ENCODE measurements at places on chromosomes 11 and 22. TPM values are rescaled to one million over a fixed set of nuclear protein-coding genes. Genes with fewer than 3 reads are reported as not detected.

Gene TUBA8
- total RNA-seq, result 0.79 TPM

Gene DDX25
- total RNA-seq, result not detected

Gene CCDC157
- total RNA-seq, result 3.9 TPM

Gene RCOR2
- 0.45 TPM for total RNA-seq

Gene NAV2
- total RNA-seq, result 42.9 TPM

Gene BCO2
- total RNA-seq, result 3.9 TPM

Gene TRIM29
- total RNA-seq, result 2.3 TPM

Gene KCTD14
- total RNA-seq, result 19.2 TPM

Gene ANGPTL5
- 0.34 TPM for total RNA-seq

Gene MAPK8IP2
- 1.4 TPM for total RNA-seq

Gene OR5A2
- total RNA-seq, result not detected

Gene TREH
- not detected for total RNA-seq

Gene TPCN2
- total RNA-seq, result 14.7 TPM

Gene KDM4E
- total RNA-seq, result not detected

Gene WBP2NL
- 1.6 TPM for total RNA-seq

DNA sequence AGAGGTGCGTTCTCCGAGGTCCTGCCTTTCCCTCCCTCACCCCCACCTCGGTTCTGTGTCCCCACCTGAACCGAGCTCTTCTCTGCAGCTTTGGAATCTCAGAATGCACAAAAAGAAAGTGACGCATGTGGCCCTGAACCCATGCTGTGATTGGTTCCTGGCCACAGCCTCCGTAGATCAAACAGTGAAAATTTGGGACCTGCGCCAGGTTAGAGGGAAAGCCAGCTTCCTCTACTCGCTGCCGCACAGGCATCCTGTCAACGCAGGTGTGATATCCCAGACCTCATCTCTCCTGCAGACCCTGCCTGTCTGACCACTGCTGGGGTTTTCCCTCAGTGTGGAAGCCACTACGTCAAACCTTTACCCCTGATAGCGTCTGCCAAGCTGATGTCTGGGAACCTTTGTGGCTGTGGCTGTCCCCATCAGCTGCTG is 13.9 kb downstream of the ACP2 start:
- H3K4me1 ChIP-seq, result no peaks in the 10 kb centered on the region
- peak; percentile 48 for DNase-seq
- no peaks in the 10 kb centered on the region for H3K27me3 ChIP-seq

DNA sequence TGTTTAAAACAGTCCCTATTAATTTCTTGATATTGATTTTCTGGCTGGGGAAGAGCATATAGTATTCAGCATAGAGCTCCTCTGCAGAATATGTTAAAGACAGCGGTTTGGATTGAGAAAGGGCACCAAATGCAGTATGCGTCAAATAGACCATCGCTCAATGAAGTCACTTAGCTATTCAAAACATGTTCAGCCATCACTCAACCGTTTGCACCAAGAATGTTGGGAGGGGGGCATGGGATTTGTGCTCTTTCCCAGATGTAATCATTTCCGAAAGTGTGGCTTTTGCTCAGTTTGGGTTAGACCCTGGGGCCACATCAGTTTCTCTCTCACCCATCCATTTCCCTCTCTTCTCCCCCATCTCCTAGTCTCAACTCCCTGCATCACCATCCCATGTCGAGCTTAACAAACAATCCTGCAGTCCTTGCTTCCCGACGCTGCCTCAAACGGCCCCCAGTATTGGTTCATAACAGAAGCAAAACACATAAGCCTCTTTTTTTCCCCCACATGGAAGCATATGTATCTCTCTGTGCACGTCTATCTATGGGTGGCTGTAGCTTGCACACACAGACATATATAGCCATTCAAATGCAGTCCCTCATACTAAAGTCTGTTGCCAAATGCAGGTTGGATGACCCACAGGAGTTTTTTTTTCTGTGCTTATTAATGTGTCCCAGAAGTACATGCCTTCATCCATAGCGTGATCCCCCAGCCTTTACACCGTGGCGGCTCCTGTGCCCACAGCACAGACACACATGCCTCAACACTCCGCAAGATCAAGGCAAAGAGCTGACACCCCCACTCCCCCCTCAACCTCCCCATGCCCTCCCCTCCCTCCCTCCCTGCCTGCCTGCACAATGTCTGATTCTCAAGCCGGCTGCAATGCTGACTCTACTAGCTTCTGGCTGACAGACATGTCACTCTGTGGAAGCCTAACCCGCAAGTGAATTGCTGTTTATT is 2.6 kb downstream of the CACNG2 start:
- no peaks in the 10 kb centered on the region for H3K4me1 ChIP-seq
- no peaks in the 10 kb centered on the region for H3K36me3 ChIP-seq
- H3K27ac ChIP-seq, result no peak overlapping the region
- DNase-seq, result no peak

- H3K36me3 ChIP-seq, result no peaks in the 10 kb centered on the region
- DNase-seq, result no peak
- H3K4me1 ChIP-seq, result peaks cover 19% of the 10 kb centered on the region
Observed at GRCh38 chr11:63485777-63486176, 5.2 kb downstream of the PLAAT5 start.

- no peaks in the 10 kb centered on the region for H3K36me3 ChIP-seq
- no peak overlapping the region for H3K27ac ChIP-seq
- no peaks in the 10 kb centered on the region for H3K4me1 ChIP-seq
- H3K27me3 ChIP-seq, result no peaks in the 10 kb centered on the region
- DNase-seq, result peak; percentile 68
Observed at GRCh38 chr11:31240340-31240904, 129.1 kb downstream of the DCDC1 start.

DNA sequence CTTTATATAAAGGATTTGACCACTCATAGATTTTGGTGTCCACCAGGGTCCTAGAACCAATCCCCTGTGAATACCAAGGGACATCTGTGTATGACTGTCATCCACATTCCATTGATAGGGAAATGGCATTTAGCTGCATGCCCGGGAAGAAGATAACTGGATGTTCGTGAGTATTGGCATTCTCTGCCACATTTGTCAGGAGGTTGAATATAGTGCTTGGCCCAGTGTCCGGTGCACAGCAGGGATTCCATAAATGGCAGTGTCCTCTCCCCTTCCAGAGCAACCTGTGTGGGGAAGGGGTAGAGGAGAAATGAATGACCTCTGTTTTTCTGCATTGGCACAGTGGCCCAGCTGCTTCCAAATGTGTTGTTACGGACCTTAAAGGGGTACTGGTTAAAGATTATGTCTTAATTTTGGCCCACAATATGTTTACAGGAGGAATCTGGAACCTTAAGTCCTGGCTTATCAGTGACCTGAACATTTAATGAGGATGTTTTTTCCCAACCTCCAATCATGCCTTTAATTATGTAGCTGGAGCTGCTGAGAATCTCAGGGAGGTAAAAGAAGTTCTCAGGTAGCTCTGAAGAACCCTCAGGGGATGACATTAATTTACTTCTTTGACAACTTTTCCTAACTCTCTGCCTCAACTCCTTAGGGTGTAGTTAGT is 33.6 kb upstream of the OR4B1 start:
- H3K36me3 ChIP-seq, result no peaks in the 10 kb centered on the region
- DNase-seq, result no peak

GRCh38 chr11:60182541-60183330 is at the start of gene MS4A6A:
MS4A6A (minus strand) TSS chr11:60183083; CDS start chr11:60181727, 1,356 bp downstream.
- peak within 1 kb of the TSS; percentile 90 for H3K27ac ChIP-seq
- H3K36me3 ChIP-seq, result no peaks in the 10 kb centered on the region
- peak within 1 kb of the TSS; percentile 36 for H3K4me3 ChIP-seq
- peaks cover 29% of the 10 kb centered on the region for H3K4me1 ChIP-seq
- H3K27me3 ChIP-seq, result no peaks in the 10 kb centered on the region

DNA sequence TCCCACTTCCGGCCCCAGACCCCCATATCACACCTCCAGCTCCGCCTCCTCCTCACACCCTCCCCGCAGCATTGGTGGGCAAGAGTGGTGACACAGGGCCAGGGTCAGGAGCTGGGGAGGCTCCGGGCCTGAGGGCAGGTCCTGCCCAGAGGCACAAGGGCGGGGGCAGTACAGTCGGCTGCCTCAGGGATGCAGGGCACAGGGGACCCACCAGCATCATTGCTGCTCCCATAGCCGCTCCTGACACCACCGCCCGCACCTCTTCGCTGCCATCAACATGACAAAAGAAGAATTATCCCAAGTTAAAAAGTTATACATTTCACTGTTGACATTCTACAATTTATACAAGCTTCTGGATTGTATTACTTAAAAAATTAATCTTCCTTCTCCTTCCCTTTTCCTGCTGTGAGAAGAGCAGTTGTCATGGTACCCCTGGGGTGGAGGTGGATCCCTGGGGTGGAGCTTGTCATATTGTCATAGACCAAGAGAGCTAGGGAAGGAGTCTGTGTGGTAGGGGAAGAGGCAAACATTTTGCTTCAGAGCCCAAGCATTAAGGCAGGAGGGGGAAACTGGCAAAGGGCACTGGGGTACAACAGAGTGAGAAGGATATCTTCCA is 4.1 kb downstream of the SBF2 start:
- no peak overlapping the region for H3K27ac ChIP-seq
- DNase-seq, result no peak
- H3K27me3 ChIP-seq, result peaks cover 7% of the 10 kb centered on the region

DNA sequence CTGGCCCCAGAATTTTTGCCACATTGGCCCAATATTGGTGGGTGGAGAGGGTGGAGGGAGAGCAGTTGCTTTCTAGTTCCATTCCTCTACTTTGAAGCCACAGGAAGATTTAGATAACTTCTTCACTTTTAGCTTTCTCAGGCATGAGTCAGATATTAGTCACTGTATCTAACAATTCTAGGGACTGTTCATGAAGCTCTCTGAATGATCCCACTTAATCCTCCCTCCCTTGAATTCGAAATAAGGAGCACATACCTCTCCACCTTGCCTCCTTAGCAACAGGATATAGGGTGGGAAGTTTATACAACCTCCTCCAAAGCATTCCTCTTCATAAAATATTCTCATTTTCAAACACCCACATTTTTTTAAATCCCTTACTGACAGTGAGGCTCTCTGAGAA is 13.5 kb downstream of the FSHB start:
- H3K36me3 ChIP-seq, result no peaks in the 10 kb centered on the region
- DNase-seq, result no peak
- H3K4me1 ChIP-seq, result no peaks in the 10 kb centered on the region
- H3K4me3 ChIP-seq, result no peak overlapping the region

DNA sequence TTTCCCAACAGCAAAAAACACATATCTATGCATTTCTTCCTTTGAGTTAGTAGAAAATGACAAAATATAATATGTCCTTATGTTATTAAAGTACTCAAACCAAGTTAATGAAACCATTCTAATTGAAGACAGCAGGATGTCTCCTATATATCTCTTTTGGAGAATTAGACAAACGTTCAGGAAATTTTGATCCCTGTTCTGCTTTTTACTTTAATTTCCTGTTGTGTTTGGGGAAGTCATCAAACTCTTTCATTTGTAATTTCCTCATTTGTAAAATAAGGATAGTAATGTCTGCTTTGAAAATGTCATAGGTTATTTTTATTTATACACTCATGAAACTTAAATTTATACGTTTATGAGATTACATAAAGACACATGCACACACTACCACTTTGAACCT is 281.8 kb upstream of the ANO5 start:
- H3K4me3 ChIP-seq, result no peak overlapping the region
- H3K36me3 ChIP-seq, result no peaks in the 10 kb centered on the region

- DNase-seq, result no peak
- H3K4me1 ChIP-seq, result no peaks in the 10 kb centered on the region
- no peaks in the 10 kb centered on the region for H3K36me3 ChIP-seq
- H3K27me3 ChIP-seq, result no peaks in the 10 kb centered on the region
- no peak overlapping the region for H3K4me3 ChIP-seq
Observed at GRCh38 chr22:31776231-31776630, 22.4 kb downstream of the DEPDC5 start.

- no peaks in the 10 kb centered on the region for H3K4me1 ChIP-seq
- no peaks in the 10 kb centered on the region for H3K36me3 ChIP-seq
- H3K27ac ChIP-seq, result no peak overlapping the region
- no peak overlapping the region for H3K4me3 ChIP-seq
Observed at GRCh38 chr11:91804042-91804441, 420.6 kb upstream of the FAT3 start.

DNA sequence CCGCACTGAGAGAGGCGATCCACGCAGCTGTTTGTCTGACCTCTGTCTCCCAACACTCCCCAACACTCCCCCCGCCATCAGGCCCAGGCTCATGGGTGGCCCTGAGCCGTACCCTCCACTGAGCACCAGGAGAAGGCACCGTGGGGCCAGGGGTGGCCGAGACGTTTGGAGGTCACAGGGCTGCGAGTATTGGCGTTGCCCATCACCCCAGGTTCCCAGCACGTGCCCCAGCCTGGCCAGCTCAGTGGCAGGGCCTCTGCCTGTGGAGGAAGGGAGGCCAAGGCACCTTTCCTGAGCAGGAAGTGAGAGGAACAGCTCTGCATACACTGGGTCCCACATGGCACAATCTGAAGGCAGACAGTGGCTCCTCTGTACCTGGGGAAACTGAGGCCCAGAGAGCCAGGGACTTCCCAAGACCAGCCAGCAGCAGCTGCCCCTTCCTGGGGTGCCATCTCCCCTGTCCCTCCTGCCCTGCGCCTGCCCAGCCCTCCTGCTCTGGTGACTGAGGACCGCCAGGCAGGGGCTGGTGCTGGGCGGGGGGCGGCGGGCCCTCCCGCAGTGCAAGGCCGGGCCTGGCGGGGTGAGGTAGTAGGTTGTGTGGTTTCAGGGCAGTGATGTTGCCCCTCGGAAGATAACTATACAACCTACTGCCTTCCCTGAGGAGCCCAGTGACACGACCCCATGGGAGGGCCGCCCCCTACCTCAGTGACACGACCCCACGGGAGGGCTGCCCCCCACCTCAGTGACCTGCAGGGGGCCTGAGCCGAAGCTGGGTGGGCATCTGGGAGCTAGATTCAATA is 37.0 kb upstream of the PPARA start:
- peak overlapping the region; percentile 58 for H3K27ac ChIP-seq
- peaks cover 63% of the 10 kb centered on the region for H3K36me3 ChIP-seq
- DNase-seq, result no peak
- peaks cover 13% of the 10 kb centered on the region for H3K4me1 ChIP-seq

GRCh38 chr11:121406291-121406690 is 45.8 kb upstream of the SORL1 start:
- peak overlapping the region; percentile 62 for H3K27ac ChIP-seq
- no peaks in the 10 kb centered on the region for H3K27me3 ChIP-seq
- peaks cover 5% of the 10 kb centered on the region for H3K4me1 ChIP-seq
- no peaks in the 10 kb centered on the region for H3K36me3 ChIP-seq

DNA sequence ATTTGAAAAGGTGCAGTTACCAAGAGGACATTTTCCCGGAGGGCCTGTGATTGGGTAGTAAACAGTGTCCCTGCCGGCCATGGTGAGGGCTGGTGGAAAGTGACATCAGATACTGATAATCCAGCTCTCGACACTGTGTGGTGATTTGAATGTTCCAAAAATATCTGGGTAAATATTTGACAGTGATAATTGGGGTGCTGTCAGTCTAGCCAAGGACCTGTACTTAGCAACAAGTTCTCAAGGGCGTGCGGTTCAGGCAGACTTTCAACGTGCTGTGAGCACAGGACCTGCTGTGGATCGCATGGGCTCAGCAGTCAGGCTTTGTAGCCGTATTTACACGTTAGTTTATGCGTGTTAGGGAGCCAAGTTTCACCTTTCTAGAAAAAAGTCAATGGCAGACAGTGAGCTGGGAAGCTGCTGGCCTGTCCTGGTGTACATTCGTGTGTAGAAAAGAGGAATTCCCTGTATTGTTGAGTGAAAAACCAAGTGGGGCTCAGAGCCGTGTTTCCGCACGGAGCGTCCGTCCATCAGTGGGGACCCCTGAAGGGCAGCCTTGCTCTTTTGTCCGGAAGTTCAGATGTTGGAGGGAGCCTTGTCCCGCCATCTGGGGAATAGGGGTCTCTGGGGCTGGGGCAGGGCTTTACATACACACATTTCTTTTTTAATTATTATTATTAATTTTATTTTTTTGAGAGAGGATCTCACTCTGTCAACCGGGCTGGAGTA is 11.3 kb downstream of the TRMU start:
- peak; percentile 65 for DNase-seq
- H3K27ac ChIP-seq, result peak overlapping the region; percentile 51
- H3K36me3 ChIP-seq, result no peaks in the 10 kb centered on the region
- no peaks in the 10 kb centered on the region for H3K27me3 ChIP-seq
- H3K4me1 ChIP-seq, result no peaks in the 10 kb centered on the region

Measured in left lung (tissue), 14 donors.